Stimulated activated CD8-positive, alpha-beta memory T cell treated with anti-CD3 and anti-CD28 coated beads, Interleukin-7, amount 100 ng/mL, for 1 hour (primary cell): ENCODE measurements at places on chromosomes 3 and 15.

DNA sequence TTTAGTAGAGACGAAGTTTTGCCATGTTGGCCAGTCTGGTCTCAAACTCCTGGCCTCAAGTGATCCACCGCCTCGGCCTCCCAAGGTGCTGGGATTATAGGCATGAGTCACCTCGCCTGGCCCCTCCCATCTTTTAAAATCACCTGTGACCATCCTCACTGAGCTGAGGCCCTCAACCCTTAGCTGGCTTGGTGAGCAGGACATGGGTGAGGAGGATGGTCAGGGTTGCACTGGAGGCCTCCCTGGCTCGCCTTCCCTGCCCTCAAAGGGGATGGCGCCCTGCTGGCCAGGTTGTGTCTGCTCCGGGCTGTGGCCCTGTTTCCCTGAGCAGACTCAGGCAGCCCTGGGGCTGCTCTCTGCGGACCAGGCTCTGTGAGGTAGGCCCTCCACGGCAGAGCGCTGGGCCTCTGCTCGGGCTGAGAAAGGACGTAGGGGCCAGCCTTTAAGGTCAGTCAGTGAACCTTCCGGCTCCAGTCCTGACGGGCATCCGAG lies 33.7 kb downstream of the SYNM start:
- no peak for DNase-seq

GRCh38 chr3:182469086-182469485 lies 324.2 kb upstream of the ATP11B start:
- no peak for DNase-seq

GRCh38 chr3:177429079-177429478 lies 231.8 kb upstream of the TBL1XR1 start:
- DNase-seq = no peak

DNA sequence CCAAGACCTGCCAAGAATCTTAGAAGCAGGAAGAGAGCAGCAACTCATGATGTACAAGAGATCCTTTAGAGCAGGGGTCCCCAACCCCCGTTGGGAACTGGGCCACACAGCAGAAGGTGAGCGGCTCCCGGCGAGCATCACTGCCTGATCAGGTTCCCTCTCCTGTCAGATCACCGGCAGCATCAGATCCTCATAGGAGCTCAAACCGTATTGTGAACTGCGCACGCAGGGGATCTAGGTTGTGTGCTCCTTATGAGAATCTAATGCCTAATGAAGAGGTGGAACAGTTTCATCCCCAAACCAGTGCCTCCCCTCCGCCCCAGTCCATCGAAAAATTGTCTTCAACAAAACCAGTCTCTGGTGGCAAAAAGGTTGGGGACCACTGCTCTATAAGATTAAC lies 13.8 kb downstream of the SLC41A3 start:
- no peak for DNase-seq

DNA sequence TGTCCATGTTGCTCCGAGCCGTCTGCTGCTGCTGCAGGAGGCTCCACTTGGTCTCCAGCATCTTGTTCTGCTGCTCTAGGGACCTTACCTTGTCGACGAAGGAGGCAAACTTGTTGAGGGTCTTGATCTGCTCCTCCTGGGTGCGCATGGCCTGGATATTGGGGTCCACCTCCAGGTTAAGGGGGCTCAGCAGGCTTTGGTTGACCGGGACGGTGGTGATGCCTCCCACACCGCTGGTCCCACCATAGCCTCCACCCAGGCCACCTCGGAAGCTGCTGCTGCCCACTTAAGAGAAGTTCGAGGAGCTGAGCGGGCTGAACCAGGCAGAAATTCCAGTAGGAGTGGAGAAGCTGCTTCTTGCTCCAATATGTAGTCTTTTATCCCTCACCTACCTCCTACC lies 180.7 kb upstream of the SYNPR start:
- no peak for DNase-seq

DNA sequence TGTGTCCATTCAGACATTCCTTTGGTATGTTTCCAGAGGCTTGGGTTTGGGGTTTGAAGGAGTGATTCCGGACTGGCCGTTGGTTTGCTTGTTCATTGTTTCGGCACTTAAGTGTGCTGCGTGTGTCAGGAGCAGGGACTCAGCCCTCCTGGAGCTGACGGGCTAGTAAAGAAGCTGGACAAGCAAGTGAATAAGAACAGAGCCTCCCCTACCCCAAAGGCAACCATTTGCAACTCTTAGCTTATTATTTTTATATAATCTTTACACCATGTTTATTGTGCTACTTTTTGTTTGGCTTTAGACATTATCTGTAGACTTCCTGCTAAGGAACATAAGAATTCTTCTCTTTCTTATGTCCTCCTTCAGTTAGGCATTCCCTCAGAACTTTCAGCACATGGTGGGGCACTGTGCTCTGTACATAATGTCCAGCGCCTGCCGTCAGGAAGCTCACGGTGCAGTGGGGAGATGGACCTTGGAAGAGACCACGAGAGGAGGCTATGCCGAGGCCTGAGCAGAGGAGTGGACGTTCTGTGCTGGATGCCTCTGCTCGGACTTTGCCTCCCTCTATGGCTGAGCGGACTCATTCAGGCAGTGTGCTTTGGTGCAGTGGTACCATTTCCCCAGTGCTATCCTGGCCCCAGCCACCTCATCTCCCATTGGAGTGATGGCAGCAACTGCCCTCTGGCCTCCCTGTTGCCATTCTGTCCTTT lies 65.4 kb downstream of the EEFSEC start:
- no peak for DNase-seq

DNA sequence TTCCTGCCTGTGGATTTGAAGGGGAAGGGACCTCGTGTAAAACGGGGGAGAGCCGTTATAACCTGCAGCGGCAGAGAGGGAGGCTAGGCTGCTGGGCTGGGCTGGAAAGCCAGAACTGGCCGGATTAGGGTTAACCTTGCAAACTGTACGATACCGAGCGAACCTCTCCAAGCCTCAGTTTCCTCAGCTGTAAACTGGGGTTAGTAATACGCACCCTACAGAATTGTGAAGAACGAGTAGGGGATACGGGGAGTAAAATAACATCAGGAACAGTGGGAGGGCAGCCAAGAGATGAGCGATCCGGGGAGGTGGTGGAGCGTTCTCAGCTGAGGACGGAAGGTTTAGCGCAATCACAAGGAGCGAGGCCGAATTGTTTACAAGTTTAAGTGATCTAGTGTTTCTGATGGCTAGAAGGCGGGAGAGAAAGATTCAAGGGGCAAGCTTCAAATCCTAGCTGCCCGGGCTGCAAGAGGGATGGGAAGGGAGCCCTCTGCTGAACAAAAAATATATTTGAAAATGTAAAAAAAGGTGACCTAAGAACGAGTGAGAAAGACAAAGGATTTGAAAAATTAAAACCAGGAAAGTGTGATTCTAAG lies 768 bp upstream of the SEMA5B start:
- DNase-seq = no peak

DNA sequence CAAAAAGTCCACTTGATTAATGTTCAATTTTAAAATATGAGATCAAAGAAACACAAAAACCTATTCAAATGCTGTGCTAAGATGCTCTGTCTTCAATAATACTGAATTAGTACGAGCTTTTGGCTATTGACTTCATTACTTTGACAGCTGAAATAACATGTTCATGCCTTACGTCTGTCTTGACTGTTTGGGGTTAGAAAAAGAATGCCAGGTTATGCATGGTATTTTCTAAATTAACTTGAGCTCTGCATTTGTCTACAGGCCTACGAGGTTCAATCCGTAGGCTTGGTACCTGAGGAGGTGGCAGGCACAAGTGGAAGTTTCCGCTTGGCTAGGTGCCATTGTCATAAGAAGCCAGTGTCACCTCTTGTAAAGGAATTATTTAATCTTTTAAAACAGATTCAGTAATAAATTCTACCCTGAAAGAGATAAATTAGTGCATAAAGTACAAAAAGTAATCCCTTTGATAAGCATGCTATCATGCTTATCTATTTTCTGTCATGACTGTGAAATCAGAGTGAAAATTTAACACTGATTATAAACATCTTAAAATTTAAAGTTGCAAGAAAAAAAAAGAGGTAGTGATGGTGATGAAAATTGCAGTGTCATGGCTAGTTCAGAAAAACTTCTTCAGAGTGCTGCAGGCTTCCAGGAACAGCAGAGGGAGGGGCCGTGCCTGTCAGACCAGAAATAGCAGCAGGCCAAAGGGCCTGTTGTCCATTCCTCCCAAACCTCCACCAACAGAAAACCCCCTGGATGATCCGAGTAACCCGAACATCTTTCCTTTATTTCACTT lies 115.7 kb downstream of the ARRDC4 start:
- DNase-seq = no peak

DNA sequence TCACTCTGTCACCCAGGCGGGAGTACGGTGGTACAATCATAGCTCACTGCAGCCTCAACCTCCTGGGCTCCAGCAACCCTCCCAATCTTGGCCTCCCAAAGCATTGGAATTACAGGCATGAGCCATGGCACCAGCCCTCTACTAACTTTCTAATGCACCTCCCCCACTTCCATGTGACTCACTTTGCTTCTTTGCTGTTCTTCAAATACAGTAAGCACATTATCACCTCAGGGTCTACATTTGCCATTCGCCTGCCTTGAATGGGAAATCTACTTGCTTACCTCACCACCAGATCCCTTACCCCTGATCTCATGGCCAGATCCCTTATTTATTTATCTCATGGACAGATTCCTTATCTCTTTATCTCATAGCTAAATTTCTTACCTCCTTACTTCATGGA lies 235.3 kb downstream of the KCNMB2 start:
- no peak for DNase-seq

GRCh38 chr3:190375671-190376070 lies 12.3 kb upstream of the CLDN16 start:
- no peak for DNase-seq

DNA sequence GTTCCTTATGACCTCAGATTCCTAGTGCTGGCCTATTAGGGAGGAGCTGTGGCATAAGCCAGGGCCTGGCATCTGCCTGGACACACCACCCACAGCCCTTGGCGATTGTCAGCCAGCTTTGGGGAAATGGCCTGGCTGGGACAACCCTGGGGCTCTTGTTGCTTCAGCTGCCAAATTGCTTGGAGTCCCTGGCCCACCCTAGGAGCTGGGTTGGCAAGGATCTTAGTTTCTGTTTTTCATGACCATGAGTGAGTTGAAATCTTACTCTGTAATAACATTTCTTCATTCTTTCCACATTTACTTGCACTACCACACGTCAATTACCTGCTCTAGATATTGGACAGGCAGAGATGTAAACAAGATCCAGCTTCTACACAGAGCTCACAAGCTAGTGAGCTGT lies 1.9 kb upstream of the MYZAP start:
- no peak for DNase-seq

DNA sequence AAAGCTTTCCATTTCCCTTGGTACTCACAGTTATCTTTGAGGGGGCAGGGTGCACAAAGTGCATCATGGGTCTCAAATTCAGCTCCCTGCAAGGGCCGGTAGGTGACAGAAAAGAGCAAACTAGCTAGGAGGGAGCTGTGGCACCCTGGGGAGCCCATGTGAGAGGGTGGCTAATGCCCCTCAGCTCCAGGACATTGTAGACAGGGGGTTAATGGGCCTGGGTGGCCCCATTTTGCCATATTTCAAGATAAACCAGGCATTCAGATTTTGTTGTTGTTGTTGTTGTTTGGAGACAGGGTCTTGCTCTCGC lies 3.7 kb upstream of the SLC6A6 start:
- DNase-seq = no peak

DNA sequence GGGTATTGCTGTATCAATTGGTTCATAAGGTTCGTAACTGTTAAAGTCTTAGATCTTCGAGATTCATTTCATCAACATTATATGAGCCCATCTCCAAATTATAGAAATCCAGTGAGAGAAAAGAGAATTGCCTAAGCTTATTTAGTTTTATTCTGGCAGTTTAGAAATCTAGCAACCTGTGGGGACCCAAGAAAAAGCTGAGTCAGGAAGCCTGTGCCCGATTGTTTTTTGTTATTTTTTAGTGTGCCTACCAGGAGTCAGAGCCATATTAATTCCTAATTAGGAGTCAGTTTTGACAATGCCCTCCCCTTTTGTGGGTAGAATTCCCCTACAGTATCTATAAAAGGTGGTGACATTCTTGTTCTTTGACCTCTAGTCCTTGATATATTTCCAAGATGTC lies 59.6 kb downstream of the SPRED1 start:
- no peak for DNase-seq

- DNase-seq = no peak
Measured at GRCh38 chr3:32076566-32076965, 29.9 kb upstream of the GPD1L start.

GRCh38 chr3:45065373-45065720 lies 39.2 kb downstream of the CLEC3B start:
- no peak for DNase-seq

- DNase-seq = no peak
Measured at GRCh38 chr3:70137366-70137765, 137.8 kb downstream of the SAMMSON start.

DNA sequence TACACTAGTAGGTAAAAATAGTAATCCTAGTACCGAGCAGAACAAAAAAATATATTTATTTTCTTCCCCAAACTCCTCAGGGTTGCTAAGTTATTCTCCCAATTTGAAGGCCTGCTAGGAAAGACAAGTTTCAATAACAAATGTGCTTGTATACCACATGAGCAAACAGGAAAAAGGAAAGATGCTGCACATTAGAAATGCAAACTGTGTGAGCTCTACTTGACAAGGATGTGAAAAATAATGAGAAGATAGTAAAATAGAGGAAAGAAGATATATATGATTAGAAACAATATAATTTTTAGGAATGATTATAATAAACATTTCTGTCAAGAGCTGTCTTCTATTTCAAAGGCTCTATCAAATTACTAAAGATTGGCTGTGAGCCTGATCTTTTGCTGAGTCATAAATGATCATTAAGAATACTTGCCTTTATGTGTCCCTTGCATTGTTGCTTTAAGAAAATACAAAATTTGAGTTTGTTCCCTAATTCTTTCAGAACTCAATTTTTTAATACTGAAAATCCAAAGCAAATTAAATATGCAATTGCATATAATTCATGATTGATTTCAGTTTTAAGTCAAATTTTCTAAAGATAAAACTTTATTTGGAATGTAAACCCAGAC lies 174.2 kb downstream of the NEK10 start:
- no peak for DNase-seq

- no peak for DNase-seq
Measured at GRCh38 chr15:91566141-91566540, 287.4 kb upstream of the SLCO3A1 start.

- no peak for DNase-seq
Measured at GRCh38 chr15:63881431-63881830, 47.7 kb upstream of the HERC1 start.

DNA sequence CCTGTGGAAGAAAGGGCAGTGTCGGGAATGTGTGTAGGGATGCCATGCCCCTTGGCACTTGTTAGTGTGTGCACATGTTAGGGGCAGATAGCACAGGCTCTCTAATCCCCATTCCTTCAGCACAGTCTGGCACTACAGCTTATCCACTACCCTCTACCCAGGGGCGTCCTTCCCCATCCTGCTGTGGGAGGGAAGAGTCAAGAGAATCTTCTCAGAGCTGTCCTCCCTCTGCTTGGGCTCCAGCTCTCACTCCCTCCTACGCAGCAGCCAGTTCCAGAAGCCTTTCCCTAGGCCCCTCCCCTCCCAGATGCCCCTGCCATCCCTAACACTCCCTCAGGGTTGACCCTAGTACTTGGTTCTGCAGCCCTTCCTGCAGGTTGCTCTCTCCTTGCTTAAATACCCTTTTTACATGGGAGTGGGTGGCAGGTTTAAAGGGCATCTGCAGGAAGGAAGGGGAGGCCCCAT lies 815 bp upstream of the GRM2 start:
- DNase-seq = no peak

GRCh38 chr15:79091204-79091867 lies 756 bp upstream of the RASGRF1 start:
- DNase-seq = no peak

GRCh38 chr3:33060609-33061337 lies 36.2 kb downstream of the GLB1 start:
- no peak for DNase-seq

GRCh38 chr3:71859123-71859519 lies 74.2 kb upstream of the PROK2 start:
- DNase-seq = no peak
